SW 1271 (cell line): ENCODE measurements at places on chromosomes 6 and 20.
A peak's percentile ranks its signal among the peaks of the same experiment; 100 is the strongest.

GRCh38 chr6:8579372-8579771, 144.0 kb upstream of the SLC35B3 start:
- no peak for DNase-seq

- no peak for DNase-seq
Observed at GRCh38 chr6:92008757-92009502, 1410.4 kb downstream of the EPHA7 start.

GRCh38 chr20:4844325-4844724, 122.6 kb downstream of the PRND start:
- no peak for DNase-seq

GRCh38 chr20:63280929-63281545, 8.4 kb downstream of the ARFGAP1 start:
- DNase-seq = no peak

GRCh38 chr6:110703010-110703905, 112.0 kb downstream of the CDK19 start:
- no peak for DNase-seq

GRCh38 chr6:128600397-128600951, 80.1 kb upstream of the PTPRK start:
- DNase-seq = peak; percentile 79

- DNase-seq = no peak
Observed at GRCh38 chr6:47440719-47441118, 36.9 kb upstream of the CD2AP start.

DNA sequence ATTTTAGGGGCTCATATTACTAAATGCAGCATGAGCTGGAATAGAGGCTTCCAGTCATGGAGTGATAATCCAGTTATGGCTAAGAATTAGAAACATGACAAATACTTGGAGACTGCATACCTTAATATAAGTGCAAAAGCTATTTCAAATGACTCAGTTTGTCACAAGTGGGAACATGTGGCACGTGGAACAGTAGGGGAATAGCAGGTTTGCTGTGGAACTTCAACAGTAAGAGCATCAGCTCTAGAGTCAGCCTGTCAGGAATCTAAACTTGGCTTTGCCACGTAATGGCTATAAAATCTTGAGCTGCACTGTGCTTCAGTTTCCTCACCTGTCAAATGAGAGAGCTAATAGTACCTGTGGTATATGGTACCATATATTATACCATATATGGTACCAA, 62.1 kb downstream of the HTR1B start:
- DNase-seq = no peak

DNA sequence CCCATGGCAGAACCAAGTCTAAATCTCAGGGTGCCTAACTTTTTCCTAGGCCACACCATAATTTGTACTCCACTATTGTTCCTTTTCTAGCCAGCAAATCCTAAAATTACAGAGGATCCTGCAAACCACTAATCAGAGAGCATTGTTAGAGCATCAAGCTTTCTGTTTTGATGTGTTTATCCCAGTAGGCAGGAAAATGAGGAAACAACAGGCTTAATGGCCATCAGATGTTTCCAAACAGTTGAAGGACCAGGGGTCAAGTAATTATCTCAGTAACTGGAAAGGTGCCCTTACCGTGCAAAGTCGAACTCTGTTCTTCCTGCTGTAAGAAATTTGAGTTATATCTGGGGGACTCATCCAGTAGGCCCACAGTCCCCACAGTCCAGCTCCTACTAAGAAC, 58.7 kb downstream of the RALY start:
- no peak for DNase-seq

- DNase-seq = no peak
Observed at GRCh38 chr6:29777310-29777709, 50.3 kb upstream of the HLA-G start.

GRCh38 chr6:33761922-33762629, 15.4 kb upstream of the IP6K3 start:
- peak; percentile 10 for DNase-seq
